ENCODE measurements at places on chromosomes 3 and 15.

- DNase-seq, result no peak
These were observed 221.2 kb upstream of the ADAMTS9 start for GRCh38 chr3:64909011-64909410.

DNA sequence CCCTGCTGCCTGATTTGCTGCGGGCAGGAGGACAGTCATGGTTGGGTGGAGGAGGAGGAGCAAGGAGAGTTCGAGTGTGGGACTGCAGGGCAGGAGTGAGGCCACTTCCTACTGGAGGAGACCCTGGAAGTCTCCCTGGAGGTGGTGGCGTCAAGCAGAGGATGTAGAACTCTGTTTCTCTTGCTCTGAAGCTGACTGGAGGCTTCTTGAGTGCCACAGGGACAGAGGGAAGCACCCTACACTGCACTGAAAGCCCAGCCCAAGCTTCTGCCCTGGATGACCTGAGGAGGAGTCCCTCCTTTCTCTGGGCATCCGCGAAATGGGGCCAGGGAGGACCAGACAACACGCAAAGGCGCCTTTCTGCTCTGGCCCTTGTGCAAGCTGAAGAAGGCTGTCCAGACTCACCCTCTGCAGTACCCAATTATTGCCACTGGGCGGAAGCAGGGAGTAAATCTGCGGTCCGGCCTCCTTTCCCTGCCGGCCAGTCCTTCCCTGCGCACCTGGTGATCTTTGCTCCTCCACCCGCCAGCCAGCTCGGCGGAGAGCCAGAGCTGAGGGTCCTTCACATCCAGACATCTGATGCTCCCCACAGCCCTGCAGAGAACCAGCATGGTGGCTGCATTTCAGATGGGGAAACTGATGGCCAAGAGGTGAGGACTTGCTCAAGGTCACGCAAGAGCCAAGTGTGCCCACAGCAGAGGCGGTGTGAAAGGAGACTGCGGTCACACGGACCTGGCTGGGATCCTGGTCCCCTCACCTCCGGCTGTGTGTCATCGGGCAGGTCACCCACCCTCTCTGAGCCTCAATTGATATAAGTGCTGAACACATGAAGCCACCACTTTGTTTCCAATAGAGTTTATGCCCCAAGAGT lies 207.1 kb downstream of the TBC1D2B start:
- no peak for DNase-seq

DNA sequence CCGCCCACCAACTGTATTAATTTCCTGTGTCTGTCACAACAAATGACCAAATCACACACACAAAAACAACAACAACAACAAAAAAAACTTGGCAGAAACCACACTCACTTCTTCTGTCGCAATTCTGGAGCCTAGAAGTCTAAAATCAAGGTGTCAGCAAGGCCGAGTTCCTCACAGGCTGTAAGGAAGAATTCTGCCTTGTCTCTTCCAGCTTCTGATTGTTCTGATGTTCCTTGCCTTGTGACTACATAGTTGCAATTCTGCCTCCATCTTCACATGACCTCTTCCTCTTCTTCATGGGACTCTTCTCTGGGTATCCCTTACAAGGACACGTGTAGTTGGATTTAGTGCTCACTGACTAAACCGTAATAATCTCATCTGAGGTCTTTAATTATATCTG lies 61.4 kb downstream of the IL12A start:
- no peak for DNase-seq

DNA sequence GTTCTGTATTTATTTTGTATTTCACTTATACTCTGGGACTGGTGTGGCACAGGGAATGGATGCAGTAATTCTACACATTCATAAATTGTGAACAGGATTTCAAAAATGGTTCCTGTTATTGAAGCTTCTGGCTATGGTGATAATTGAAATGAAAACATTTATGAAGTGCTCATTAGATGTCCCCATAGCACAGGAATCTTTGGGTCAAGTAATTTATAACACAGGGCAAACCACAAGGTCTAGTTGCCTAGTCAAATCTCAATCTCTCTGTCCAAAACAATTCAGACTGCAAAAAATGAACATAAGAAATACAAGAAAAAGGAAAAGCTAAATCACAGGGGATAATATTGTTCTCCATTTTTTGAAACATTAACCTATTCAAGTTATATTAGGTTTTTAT lies 117.5 kb upstream of the PTPRG start:
- no peak for DNase-seq

GRCh38 chr15:86743283-86743903 lies 663.7 kb downstream of the AGBL1 start:
- peak; percentile 15 for DNase-seq

- no peak for DNase-seq
These were observed 129.0 kb downstream of the NFKBIZ start for GRCh38 chr3:101978348-101978747.

DNA sequence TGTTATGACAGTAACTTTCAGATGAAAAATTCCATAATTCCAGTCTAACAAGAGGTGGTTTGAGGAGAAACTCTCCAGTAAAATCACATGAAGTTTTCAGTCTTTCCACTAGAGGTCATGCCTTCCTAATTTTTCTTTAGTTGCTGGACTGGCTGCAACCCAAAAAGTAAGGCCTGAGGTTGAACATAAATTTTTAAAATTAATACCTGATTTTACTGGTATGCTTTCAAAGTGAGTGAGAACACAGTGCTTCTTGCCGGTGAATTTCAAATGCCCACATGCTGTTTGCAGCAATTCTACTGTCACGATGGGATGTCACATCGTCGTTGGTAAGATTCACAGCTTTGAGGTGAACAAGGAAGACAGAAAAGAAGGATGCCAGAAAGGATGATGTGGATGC lies 89.0 kb upstream of the FGF12 start:
- DNase-seq, result no peak

- no peak for DNase-seq
These were observed 65.0 kb downstream of the SMARCC1 start for GRCh38 chr3:47716656-47717055.

GRCh38 chr3:37863949-37864822 lies 2.5 kb downstream of the CTDSPL start:
- no peak for DNase-seq

- no peak for DNase-seq
These were observed 27.9 kb upstream of the SLC25A36 start for GRCh38 chr3:140913728-140914127.

DNA sequence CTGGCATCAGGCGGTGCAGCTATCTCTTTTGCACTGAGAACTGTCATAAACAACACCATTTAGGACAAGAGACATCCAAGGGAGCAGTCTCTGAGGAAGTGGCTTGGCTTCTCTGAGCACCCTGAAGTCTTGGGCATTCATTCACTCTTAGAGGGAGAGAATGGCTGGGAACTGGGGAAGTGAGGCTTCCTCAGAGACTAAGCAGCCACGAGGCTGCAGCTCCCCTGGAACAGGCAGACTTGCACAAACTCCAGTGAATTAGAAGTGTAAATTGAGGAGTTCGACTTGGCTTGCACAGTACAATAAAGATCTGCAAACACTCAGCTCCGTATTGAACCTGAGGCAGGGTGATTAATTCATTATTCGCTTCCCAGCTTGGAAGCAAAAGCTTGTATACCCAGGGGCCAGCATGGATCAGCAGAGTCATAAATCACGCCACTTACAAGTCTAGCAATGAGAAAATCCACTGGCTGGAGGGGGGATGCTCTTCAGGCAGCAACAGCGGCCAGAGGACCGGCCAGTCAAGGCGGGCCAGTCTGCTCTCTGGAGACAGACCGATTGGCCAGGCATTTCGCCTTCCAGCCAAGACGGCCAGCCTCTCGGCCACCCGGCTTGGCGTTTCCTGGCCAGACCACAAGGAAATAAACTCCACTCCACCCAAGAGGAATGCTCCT lies 118.8 kb upstream of the ADPGK start:
- DNase-seq, result no peak

DNA sequence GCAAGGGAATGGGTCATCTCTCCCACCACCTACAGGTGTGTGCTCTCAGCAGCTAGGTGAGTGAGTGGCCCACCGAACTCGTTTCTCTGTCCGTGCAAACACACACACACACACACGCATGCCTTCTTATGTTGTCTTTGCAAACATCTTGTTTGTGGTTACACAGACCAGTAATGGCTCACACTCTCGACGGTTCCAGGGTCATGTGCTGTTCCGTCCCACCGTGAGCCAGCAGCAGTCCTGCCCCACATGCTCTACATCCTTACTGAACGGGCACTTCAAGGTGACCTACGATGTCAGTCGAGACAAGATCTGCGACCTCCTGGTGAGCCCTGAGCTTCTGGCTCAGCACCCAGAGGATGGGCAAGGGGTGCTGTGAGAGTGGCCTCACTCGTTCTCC lies 4.3 kb downstream of the ITIH1 start:
- DNase-seq, result no peak

GRCh38 chr3:171935261-171936123 lies 92.3 kb downstream of the TMEM212 start:
- DNase-seq, result no peak

DNA sequence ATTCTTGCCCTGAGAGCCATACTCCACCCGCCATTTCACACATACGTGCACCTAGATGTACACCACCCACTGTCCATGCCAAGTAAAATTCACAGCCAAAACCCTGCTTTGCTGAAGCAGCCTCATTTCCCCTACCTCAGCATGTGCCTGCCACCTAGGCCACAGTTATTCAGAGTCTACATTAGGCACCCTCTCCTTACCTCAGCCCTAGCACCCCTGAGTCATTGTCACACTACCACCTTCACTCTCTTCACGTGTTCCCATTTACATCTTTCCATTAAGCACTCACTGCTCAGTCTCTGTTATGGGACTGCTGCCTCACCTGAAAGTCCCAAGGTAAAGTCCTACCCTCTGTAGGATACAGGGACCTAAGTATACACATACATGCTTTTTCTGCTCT lies 70.0 kb downstream of the SETD5 start:
- DNase-seq, result no peak

DNA sequence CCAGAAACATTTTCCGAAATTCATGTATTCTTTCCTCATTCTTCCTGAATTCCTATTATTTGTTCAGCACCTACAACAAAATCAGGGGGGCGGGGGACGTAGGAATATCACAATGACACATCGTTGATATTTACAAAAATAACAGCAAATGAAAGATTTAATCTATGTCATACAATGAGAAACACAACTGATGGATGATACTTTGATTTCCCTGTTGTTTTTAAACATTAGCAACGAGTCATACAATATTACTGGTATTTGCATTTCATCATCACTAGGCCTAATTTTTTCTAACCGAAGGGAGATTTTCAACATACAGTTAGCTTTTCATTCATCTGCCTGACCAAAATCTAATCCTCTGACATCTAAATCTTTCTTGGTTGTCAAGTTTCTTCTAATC lies 45.3 kb upstream of the INO80 start:
- no peak for DNase-seq

GRCh38 chr3:128322030-128323022 lies 144.4 kb downstream of the DNAJB8 start:
- peak; percentile 23 for DNase-seq

DNA sequence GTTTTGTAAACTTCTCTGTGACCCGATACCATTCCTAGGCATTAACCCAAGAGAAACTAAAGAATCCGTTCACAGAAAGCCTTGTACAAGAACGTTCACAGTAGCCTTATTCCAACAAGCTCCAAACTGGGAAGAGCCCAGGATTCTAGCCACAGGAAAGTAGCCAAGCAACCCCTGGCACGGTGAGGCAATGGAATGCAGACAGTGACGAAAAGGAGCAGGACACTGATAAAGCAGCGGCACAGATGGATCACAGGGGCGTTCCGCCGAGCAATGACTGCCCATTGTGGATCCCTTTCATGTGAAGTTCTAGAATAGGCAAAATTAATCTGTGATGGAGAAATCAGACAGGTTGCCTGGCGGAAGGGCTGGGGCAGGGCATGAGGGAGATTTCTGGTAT lies 198.7 kb upstream of the CHRNA7 start:
- DNase-seq, result no peak

DNA sequence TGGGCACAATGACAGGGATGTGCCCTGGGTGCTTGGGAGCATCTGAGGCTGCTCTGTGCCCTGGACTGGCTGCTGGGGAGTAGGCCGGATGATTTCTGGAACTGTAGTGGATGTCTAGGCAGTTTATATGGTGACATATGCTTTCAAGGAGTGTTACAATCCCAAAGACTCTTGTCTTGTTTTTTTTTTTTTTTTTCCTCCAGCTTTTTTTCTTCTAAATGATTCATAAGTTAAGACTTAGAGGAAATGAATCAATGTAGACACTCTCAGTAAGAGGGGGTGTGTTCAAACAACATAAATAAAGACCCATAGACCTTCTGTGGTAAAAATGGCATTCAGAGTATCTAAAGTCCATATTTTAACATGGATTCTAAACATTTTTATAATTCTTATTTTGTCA lies 706.1 kb upstream of the GOLIM4 start:
- no peak for DNase-seq

- DNase-seq, result no peak
These were observed 271.5 kb downstream of the IL5RA start for GRCh38 chr3:2838546-2839157.

- DNase-seq, result no peak
These were observed 871.0 kb downstream of the OTOL1 start for GRCh38 chr3:162367429-162368260.

DNA sequence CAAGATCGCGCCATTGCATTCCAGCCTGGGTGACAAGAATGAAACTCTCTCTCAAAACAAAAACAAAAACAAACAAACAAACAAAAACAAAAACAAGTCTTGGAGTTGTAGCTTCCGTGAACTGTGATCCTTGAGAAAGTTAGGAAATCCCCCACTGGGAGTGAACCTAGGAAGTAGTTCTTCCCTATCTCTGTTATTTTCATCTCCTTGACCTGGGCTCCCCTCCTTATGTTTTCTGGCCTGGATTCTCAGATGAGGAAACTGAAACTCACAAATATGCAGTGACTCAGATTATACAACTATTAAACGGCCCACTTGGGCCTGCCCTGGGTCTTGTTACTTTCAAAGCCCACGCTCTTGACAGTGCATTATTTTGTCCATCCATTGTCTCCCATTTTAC lies 29.7 kb downstream of the SAXO2 start:
- DNase-seq, result no peak

- DNase-seq, result no peak
These were observed 11.3 kb downstream of the CPN2 start for GRCh38 chr3:194339840-194340239.

DNA sequence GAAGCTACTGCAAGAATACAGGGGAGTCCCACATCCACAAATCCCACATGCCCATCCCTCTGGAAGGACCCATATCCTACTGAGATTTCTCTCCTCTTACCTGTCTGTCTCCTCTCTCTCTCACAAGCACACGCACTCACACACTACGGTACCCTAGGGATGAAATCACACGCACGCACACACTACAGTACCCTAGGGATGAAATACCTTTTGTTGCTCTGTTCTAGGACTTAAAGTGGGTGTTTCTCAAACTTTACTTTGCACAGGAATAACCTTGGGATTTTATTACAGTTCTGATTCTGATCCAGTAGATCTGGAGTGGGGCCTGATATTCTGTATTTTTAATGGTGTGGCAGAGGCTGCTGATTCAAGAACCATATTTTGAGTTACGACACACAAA lies 622.2 kb upstream of the ZNF385D start:
- no peak for DNase-seq

Data from activated CD4-positive, CD25-positive, alpha-beta regulatory T cell treated with anti-CD3 and anti-CD28 coated beads, Interleukin-2, amount 50 U/mL, for 16 hours (primary cell).